Activated CD4-positive, alpha-beta T cell treated with anti-CD3 and anti-CD28 coated beads for 36 hours (primary cell): ENCODE measurements at places on chromosomes 6 and 20.

DNA sequence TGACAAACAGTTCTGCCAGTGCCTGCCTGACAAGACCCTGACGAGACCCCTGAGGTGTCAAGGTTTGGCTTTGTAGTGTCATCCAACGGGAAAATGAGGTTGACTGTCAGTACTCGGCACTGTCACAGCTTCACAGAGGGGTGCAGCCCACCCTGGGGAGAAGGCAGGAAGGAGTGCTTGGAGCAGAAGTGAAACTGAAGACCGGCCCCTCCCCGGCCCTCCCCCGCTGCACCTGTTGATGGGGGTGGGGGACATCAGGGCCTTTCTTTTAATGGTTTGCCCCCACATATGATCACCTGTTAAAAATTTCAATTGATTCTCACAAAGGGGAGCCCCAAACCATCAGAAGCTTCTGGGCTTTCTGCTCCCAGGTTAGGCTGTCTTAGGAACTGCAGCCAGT is 6.8 kb downstream of the PMEPA1 start:
- no peak for DNase-seq

DNA sequence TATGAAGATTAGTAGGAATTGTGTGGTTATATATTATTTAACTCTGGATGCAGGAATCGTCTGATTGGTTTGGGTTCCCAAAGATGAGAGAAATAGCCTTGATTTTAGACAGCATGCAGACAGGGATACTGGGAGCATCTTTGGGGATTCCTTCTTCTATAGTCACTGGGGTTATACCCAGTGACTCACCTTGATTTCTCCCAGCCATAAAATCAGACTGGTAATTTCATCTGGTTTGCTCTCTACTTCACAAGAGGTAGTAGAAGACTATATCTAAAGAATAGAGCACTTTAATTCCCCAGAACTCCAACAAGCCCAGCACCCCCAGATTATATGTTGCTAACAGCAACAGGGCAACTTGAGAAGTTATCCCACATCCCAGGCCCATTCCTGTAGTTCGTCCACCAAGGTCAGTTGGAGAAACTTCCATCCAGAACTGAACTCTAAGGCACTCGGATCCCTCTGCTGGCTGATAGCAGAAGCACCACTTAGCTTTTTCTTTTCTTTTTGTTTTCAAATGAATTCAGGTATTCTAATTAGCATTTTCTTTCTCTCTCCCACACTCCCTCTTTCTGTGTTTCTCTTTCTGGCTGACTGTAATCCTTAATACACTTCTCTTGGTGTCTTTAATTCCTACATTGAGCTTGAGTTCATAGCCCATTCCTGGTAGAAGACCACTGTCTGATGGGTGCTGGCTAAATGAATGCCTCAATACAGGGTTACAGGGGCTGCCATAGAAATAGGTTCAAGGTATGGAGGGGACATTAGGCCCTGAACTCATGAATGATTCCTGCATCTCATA is 20.4 kb upstream of the EFHC1 start:
- DNase-seq = peak; percentile 54

- DNase-seq = no peak
Measured at GRCh38 chr6:1406306-1407072, 17.1 kb downstream of the FOXF2 start.

DNA sequence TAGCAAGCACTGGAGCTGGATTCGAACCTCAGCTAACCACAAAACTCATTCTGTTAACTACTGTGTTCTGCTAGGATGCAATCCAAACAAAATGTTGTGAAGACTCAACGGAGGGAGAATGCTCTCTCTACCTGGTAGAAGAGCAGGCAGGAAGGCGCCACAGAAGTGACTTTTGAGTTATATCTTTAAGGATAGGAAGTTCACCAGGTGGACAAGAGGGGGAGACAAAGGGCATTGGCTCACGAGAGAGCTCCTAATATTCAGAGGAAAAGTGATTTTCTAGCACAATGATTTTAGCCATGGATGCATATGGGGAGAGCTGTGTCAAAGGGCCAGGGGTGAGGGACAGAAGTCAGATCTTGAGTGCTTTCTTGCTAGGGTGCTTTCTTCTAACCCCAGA is 108.4 kb upstream of the MAFB start:
- no peak for DNase-seq

GRCh38 chr6:136791296-136792094 is 782 bp downstream of the MAP3K5 start:
- DNase-seq = peak; percentile 71

DNA sequence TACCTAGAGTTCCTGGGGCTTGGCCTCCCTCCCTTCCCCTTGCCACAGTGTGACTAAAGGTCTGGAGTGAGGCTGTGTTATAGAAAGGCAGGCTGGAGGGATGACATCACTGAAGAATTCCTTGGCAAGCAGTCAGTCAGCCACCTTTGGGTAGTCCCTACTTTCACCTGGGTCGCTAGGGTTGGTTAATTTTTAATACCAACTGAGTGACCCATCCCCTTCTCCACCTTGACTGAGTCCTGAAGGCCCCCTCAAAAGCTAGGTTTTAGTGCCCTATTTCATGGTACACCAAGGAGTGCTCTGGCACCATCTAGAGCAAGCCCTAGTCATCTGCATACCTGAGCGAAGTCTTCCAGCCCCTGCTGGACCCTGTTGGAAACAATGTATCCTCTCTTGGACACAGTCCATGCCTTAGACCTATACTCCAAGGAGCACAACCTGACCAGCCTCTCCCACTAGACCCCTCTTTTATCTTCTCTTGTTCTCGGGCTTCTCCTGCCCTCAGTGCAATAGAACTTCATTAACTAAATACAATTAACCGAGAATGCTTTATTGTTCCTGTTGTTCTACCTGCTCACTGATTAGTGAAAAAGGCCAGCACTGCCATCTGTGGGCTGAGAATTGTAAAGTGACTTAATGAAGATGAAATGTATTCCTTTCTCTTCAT is 44.6 kb downstream of the RIN2 start:
- DNase-seq = no peak

GRCh38 chr6:1890071-1890470 is 280.4 kb downstream of the FOXC1 start:
- no peak for DNase-seq

DNA sequence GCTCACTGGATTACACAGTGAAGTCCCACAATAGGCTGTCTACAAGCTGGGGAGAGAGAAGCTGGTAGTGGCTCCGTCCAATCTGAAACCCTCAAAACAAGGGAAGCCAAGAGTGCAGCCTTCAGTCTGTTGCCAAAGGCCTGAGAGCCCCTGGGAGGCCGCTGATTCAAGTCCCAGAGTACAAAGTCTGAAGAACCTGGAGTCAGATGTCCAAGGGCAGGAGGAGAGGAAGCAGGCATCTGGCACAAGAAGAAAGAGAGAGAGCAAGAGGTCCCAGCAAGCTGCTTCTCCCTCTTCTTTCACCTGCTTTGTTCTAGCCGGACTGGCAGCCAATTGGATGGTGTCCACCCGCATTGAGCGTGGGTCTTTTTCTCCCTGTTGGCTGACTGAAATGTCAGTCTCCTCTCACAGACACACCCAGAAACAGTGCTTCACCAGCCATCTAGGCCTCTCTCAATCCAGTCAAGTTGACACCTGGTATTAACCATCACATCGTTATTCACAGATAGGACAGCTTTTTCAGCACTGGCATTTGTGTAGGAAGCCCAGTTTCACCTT is 51.2 kb downstream of the CRYBG1 start:
- no peak for DNase-seq

- DNase-seq = no peak
Measured at GRCh38 chr20:45971425-45971674, 653 bp downstream of the ZNF335 start.

DNA sequence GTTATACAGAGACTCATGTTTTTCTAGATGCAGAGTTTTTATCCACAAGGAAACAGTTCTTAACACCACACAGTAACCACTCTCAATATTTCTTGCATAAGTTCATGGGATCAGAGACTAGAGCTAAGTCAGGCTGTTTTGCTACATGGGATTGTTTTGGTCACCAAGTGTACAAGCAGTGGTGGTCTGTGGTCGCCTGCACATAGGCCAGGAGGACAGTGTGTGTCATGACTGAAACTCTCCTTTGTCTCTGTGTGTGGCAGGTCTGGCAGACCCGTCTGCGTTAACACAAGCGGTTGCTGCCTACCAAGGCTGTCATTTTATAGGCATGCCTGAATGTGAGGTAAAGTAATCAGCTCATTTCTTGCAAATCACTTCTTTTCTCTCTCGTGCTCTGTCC is 18.9 kb downstream of the WRNIP1 start:
- no peak for DNase-seq

- peak; percentile 44 for DNase-seq
Measured at GRCh38 chr20:36573798-36574365, 485 bp downstream of the TGIF2 start.

- no peak for DNase-seq
Measured at GRCh38 chr6:54390362-54390761, 82.1 kb downstream of the TINAG start.

GRCh38 chr6:30814146-30815040 is 69.9 kb upstream of the DDR1 start:
- DNase-seq = peak; percentile 79

- DNase-seq = no peak
Measured at GRCh38 chr6:43103253-43103876, 27.3 kb downstream of the PTK7 start.

DNA sequence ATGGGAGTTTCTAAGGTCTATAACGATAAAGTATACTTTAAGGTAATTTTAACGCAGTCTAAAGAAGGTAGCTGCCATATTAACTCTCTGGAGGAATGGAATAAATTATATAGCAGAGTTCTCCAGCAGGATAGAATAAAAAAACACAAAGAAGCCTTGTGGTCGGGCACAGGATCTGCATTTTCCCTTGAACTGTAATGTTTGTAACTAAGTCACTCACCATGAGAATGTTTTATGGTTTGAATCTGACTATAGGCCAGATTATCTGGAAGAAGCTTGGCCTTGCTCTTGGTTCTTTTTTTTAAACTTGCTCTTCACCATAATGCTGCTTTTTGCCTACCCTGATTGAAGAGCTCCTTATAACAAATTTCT is 238.8 kb upstream of the NOX3 start:
- no peak for DNase-seq

GRCh38 chr20:21509597-21510371 is 4.1 kb downstream of the NKX2-2 start:
- DNase-seq = peak; percentile 37

DNA sequence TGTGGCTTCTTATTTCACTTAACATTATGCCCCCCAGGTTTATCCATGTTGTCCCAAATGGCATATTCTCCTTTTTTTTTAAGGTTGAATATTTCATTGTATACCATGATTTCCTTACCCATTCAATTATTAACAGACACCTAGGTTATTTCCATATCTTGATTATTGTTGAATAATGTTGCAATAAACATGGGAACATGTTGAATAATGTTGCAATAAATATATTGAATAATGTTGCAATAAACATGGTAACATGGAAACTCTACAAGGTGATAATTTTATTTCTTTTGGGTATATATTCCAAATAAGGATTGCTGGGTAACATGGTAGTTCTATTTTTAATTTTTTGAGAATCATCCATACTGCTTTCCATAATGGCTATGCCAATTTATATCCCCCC is 648.1 kb downstream of the MMUT start:
- no peak for DNase-seq

- DNase-seq = no peak
Measured at GRCh38 chr6:90241229-90241880, 55.3 kb downstream of the BACH2 start.

DNA sequence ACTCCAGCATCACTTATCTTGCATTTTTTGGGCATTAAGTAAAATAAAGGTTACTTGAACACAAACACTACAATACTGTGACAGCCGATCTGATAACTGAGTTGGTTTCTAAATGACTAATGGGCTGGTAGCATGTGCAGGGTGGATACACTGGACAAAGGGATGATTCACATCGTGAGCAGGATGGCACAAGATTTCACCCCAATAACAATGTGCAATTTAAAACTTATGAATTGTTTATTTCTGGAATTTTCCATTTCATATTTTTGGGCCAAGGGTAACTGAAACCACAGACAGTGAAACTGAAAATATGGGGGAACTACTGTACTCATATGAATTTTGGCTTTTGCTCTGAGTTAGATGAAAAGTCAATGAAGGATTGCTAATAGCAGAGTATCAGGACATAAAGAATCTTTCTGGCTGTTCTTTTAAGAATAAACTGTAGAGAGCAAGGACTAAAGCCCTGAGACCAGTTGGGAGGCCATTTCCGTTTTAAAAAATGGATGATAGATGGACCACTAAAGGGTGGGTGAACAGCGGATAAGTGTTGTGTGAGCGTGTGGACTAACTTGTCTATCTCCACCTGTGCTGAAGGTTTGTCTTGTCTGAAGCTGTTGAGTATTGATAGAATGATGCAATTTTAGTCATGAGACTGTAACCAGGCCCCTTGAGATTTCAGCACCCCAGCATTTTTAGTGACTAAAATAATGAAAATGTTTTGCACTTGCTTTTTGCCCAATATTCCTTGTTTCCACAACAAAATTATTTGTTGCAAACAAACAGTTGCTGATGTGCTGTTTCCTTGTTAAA is 8.2 kb downstream of the SPINT3 start:
- no peak for DNase-seq

- peak; percentile 43 for DNase-seq
Measured at GRCh38 chr20:50487397-50487796, 22.8 kb upstream of the PTPN1 start.

DNA sequence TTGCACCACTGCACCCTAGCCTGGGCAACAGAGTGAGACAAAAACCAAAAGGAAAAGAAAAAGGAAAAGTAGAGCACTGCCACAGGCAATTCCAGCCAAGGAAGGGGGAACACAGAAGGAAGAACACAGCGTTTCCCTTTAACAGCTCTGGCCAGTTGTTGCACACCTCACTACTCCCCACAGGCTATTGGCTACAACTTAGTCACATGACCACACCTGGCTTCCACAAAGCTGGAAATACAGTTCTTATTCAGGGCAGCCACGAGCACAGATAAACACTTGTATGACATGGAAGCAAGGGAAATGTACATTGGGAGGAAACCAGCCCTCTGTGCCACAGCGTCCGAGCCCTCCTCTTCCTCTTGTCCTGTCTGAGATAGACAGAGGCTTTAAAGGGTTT is 249.0 kb upstream of the JARID2 start:
- no peak for DNase-seq

- DNase-seq = peak; percentile 32
Measured at GRCh38 chr6:53805725-53806124, 10.9 kb downstream of the LRRC1 start.

DNA sequence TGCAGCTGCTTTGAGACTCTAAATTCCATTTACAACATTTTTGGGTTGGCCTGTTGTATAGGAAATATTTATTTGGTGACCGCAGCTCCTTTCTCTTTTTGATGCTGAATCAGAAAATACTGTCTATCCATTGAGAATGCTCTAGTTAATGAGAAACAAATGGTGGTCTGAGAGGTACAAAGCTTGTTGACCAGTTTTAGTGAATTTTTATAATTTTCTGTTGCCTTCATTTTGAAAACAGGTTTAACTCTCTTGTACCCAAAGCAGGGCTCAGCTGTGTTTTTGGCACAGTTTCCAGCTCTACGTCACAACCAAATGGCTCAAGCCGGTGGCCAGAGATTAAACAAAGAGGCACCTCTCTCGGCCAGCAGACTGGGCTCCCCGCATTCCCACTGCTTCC is 113.2 kb downstream of the FNDC1 start:
- no peak for DNase-seq

DNA sequence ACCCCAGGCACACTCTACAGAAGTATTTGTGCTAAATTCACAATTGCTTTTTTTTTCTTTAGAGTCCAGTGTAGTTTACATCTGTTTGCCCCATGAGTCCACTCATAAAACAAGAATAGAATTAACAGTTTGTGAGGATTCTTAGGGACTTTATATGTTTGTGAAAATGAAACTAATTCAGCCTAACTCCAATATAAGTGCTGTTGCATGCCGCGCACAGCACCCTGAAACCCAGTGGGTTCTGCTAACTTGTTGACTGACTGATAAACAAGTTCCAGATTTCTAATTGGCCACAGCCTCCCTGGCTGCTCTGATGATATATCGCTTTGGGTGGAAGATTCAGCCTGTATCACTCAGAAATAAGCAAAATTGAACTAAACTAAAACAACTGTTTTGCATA is 561.4 kb downstream of the PKHD1 start:
- DNase-seq = no peak
